Nephron progenitor cell (in vitro differentiated cells): ENCODE measurements at places on chromosomes 2 and 18.

- peak overlapping the region; percentile 11 for H3K27ac ChIP-seq
- H3K4me1 ChIP-seq, result peaks cover 17% of the 10 kb centered on the region
- H3K4me3 ChIP-seq, result no peak overlapping the region
- H3K27me3 ChIP-seq, result no peaks in the 10 kb centered on the region
- H3K36me3 ChIP-seq, result no peaks in the 10 kb centered on the region
- DNase-seq, result no peak
Observed at GRCh38 chr2:215847056-215847455, 166.3 kb downstream of the MREG start.

DNA sequence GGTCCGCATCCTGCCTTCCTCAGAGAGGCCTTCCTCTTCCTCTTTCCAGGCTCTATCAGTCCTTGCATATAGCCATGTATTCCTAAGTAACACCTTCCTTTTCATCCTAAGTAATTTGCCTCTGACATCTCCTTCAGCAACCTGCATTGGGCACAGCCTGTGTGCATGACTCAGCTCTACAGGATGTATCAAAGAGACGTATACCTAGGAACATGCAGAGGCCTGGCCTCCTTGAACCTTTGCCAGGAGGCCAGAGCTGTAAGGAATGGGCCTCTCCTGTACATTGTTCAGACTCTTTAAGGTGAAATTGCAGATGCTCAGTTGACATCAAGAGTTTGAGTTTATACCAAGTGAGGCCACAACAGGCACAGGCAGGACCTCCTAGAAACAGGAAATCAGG, 76.0 kb upstream of the CELF4 start:
- no peak overlapping the region for H3K4me3 ChIP-seq
- peaks cover 5% of the 10 kb centered on the region for H3K36me3 ChIP-seq
- no peak for DNase-seq
- no peaks in the 10 kb centered on the region for H3K4me1 ChIP-seq
- H3K27me3 ChIP-seq, result peaks cover 10% of the 10 kb centered on the region

DNA sequence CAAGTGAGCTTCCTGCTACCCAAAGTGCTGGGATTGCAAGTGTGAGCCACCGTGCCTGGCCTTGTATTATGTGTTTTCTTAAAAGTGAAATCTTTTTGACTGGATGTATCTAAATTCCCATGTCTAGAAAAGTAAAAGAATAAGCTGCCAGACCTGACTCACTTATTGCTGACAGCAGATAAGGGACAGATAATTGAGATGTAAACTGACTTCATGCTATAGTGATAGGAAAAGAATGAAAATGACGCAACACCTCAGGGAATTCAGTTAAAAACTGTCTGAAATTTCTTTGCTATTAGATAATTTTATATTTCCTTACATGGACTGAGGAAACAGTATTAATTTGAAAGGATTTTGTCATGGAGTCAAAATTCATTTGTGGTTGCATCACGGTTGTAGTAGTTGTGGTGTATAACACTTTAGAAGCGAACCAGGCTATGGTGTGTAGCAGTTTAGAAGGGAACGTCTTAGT, 19.4 kb downstream of the TTC27 start:
- H3K4me3 ChIP-seq, result no peak overlapping the region
- H3K27ac ChIP-seq, result no peak overlapping the region
- H3K4me1 ChIP-seq, result no peaks in the 10 kb centered on the region
- no peaks in the 10 kb centered on the region for H3K27me3 ChIP-seq

- peak overlapping the region; percentile 91 for H3K4me3 ChIP-seq
- H3K27ac ChIP-seq, result no peak overlapping the region
Observed at GRCh38 chr2:234952270-234953115, 676 bp downstream of the SH3BP4 start.

GRCh38 chr2:3960106-3960505, 256.7 kb downstream of the DCDC2C start:
- peaks cover 6% of the 10 kb centered on the region for H3K4me1 ChIP-seq
- H3K27me3 ChIP-seq, result peaks cover 5% of the 10 kb centered on the region
- no peak for DNase-seq

- H3K4me1 ChIP-seq, result peaks cover 27% of the 10 kb centered on the region
- no peak for DNase-seq
- peaks cover 4% of the 10 kb centered on the region for H3K36me3 ChIP-seq
Observed at GRCh38 chr2:6336752-6337471, 528.8 kb downstream of the CMPK2 start.

- DNase-seq, result no peak
- H3K36me3 ChIP-seq, result no peaks in the 10 kb centered on the region
- H3K27me3 ChIP-seq, result no peaks in the 10 kb centered on the region
- no peak overlapping the region for H3K27ac ChIP-seq
Observed at GRCh38 chr2:39541011-39541930, 104.2 kb upstream of the MAP4K3 start.

DNA sequence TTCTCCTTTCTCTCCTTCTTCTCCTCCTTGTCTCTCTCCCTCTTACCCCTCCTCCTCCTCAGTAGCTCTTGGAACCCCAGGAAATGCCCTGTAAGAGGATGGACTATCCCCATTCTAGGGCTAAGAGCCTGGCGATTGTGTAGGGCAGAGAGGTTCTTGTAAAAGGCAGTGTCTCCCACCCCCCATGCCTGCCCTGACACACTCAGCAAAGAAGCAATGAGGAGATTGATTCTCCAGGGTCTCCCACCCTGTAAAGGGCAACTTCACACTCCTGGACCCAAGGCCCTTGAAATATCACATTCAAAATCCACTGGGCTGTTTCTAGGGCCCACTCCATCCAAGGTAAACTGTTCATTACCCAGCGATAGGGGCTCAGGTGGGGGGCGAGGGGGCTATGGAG, 144.1 kb downstream of the INSIG2 start:
- H3K27ac ChIP-seq, result no peak overlapping the region
- DNase-seq, result no peak
- H3K36me3 ChIP-seq, result no peaks in the 10 kb centered on the region
- peaks cover 19% of the 10 kb centered on the region for H3K4me1 ChIP-seq
- peaks cover 6% of the 10 kb centered on the region for H3K27me3 ChIP-seq

GRCh38 chr18:42290318-42291307, 335.6 kb downstream of the PIK3C3 start:
- no peak for DNase-seq
- H3K27me3 ChIP-seq, result no peaks in the 10 kb centered on the region
- H3K4me3 ChIP-seq, result no peak overlapping the region
- H3K36me3 ChIP-seq, result no peaks in the 10 kb centered on the region

DNA sequence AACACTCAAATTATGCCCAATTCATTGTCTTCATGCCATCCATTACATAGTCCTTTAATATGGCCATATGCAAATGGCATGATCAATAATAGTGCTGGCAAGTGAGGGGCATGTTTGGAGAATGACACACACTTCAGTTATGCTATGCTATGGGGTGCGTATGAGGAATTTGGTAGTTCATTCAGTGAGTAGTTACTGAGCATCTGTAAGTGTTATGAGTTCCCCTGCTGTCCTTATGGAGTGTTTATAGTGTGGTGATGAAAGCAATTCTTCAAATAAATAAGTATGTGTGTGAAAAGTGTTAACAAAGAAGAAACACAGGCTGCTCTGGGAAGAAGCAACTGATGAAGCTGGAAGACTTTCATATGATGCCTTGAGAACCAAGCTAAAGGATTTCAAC, 383.7 kb upstream of the SLC14A2 start:
- no peak for DNase-seq
- no peak overlapping the region for H3K27ac ChIP-seq
- no peaks in the 10 kb centered on the region for H3K36me3 ChIP-seq
- no peaks in the 10 kb centered on the region for H3K27me3 ChIP-seq
- H3K4me3 ChIP-seq, result no peak overlapping the region

GRCh38 chr2:144596073-144596871, 76.4 kb upstream of the ZEB2 start:
- peaks cover 5% of the 10 kb centered on the region for H3K36me3 ChIP-seq
- DNase-seq, result no peak

DNA sequence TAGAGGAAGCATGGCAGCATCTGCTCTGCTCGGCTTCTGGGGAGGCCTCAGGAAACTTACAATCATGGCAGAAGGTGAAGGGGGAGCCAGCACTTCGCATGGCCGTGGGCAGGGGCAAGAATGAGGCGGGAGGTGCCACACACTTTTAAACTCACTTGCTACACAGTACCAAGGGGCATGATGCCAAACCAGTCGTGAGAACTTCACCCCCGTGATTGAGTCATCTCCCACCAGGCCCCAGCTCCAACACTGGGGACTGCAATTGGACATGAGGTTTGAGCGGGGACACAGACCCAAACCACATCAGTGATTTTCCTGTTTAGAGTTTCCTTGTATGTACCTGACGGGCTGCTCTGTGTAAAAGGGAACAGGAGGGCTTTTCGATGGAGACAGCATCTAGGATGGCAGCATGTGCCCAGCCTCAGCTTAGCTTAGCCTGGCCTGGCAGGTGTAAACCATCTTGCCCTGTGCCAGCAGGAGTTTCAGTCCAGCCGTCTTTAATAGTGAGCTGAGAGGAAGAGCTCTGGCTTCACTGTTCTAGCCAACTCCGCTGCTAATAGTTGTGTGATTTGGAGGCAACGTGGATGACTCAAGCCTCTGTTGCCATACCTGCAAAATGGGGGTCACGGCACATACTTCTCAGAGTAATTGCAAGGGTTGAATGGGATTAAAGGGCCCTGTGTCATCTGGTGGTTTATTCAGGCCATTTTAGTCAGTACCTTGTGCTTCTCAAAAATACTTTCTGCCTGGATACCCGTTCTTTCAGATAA, 101.8 kb downstream of the ASAP2 start:
- no peaks in the 10 kb centered on the region for H3K27me3 ChIP-seq
- H3K27ac ChIP-seq, result peak overlapping the region; percentile 59
- H3K36me3 ChIP-seq, result peaks cover 8% of the 10 kb centered on the region
- H3K4me1 ChIP-seq, result peaks cover 13% of the 10 kb centered on the region
- no peak overlapping the region for H3K4me3 ChIP-seq
- no peak for DNase-seq

GRCh38 chr2:232203936-232204335, 174.6 kb upstream of the ALPP start:
- H3K4me1 ChIP-seq, result peaks cover 18% of the 10 kb centered on the region
- H3K27me3 ChIP-seq, result no peaks in the 10 kb centered on the region
- H3K36me3 ChIP-seq, result peaks cover 28% of the 10 kb centered on the region
- no peak for DNase-seq

GRCh38 chr2:14516844-14517243, 115.7 kb upstream of the LRATD1 start:
- H3K27me3 ChIP-seq, result peaks cover 7% of the 10 kb centered on the region
- H3K4me3 ChIP-seq, result no peak overlapping the region
- no peak overlapping the region for H3K27ac ChIP-seq
- DNase-seq, result no peak

DNA sequence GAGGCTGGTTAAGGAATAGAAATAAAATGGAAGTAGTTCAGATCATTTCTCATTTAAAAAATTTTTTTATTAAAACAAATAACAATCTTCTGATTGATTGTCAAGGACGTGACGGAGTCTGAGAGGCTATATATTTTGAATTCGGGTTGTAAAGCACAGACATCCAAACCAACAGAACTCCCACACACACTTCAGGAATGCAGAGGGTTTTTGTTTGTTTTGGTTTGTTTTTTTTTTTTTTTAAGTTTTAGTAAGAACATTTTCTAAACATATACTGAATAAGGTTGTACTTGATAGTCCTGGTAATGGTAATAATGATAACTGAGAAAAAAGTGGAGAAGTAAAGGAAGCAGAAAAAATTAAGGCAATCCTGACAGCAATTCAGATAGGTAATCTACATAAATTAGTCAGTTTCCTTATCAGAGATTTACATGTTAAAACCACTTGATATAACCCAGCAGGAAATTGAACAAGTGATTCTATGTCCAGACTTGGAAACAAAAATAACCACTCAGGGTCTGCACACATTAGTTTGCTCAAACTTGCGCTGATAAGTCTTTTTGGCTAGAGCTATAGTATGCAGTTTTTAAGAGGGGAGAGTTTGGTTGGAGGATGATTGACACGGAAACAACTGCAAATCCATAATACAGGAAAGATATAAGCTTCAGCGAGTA, 51.5 kb upstream of the CTAGE1 start:
- no peak for DNase-seq
- H3K27me3 ChIP-seq, result peaks cover 5% of the 10 kb centered on the region
- H3K27ac ChIP-seq, result no peak overlapping the region
- peaks cover 4% of the 10 kb centered on the region for H3K36me3 ChIP-seq
- H3K4me3 ChIP-seq, result peak overlapping the region; percentile 31

GRCh38 chr2:209138079-209138478, 285.8 kb upstream of the MAP2 start:
- H3K27me3 ChIP-seq, result peaks cover 3% of the 10 kb centered on the region
- H3K4me3 ChIP-seq, result no peak overlapping the region
- no peak overlapping the region for H3K27ac ChIP-seq
- H3K4me1 ChIP-seq, result no peaks in the 10 kb centered on the region
- H3K36me3 ChIP-seq, result no peaks in the 10 kb centered on the region
- DNase-seq, result no peak

- no peak overlapping the region for H3K4me3 ChIP-seq
- H3K36me3 ChIP-seq, result peaks cover 80% of the 10 kb centered on the region
- DNase-seq, result no peak
- peaks cover 74% of the 10 kb centered on the region for H3K4me1 ChIP-seq
- H3K27ac ChIP-seq, result peak overlapping the region; percentile 32
Observed at GRCh38 chr2:11777066-11777782, 30.8 kb downstream of the LPIN1 start.

DNA sequence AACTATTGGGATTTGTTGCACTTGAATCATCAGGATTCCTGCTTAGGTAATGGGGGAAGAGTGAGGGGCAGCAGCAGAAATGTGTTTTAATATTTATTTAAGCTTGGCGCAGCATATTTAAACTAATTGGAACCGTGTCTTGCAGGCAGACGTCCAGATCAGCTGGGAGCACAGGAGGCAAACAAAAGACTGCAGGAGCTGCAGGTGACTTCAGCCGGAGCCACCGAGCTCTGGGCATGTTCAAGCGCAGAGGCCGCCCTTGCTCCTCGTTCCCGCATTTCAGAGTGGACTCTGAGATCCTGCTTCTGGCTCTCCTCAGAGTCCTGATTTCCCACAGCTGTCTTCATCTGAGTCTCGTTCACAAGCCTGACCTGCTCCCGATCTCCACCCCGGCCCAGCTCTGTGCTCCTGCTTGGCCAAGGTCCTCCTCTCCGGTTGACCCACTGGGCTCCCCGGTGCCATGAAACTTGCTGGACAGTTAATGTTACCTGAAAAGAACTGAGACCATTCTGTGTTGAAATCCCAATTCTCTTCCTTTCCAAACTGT, 475.5 kb downstream of the SOX11 start:
- peaks cover 4% of the 10 kb centered on the region for H3K27me3 ChIP-seq
- H3K27ac ChIP-seq, result peak overlapping the region; percentile 85
- H3K4me1 ChIP-seq, result peaks cover 26% of the 10 kb centered on the region
- H3K36me3 ChIP-seq, result peaks cover 2% of the 10 kb centered on the region

GRCh38 chr18:39752351-39752750, 2186.8 kb upstream of the CELF4 start:
- H3K4me3 ChIP-seq, result no peak overlapping the region
- peaks cover 76% of the 10 kb centered on the region for H3K36me3 ChIP-seq
- H3K4me1 ChIP-seq, result no peaks in the 10 kb centered on the region
- H3K27ac ChIP-seq, result no peak overlapping the region
- DNase-seq, result no peak

GRCh38 chr2:74041726-74042125, 57.0 kb downstream of the TET3 start:
- peaks cover 11% of the 10 kb centered on the region for H3K4me1 ChIP-seq
- H3K27me3 ChIP-seq, result no peaks in the 10 kb centered on the region
- peaks cover 9% of the 10 kb centered on the region for H3K36me3 ChIP-seq
- H3K4me3 ChIP-seq, result no peak overlapping the region
- H3K27ac ChIP-seq, result no peak overlapping the region
- no peak for DNase-seq

GRCh38 chr2:157821519-157822131, 54.5 kb downstream of the ACVR1 start:
- H3K27ac ChIP-seq, result no peak overlapping the region
- H3K36me3 ChIP-seq, result peaks cover 55% of the 10 kb centered on the region
- peaks cover 14% of the 10 kb centered on the region for H3K4me1 ChIP-seq
- no peaks in the 10 kb centered on the region for H3K27me3 ChIP-seq
